NCI-H2171 (cell line): ENCODE measurements at places on chromosomes 1 and 21.

GRCh38 chr21:28357743-28358142, 634.9 kb downstream of the LTN1 start:
- no peak for DNase-seq

DNA sequence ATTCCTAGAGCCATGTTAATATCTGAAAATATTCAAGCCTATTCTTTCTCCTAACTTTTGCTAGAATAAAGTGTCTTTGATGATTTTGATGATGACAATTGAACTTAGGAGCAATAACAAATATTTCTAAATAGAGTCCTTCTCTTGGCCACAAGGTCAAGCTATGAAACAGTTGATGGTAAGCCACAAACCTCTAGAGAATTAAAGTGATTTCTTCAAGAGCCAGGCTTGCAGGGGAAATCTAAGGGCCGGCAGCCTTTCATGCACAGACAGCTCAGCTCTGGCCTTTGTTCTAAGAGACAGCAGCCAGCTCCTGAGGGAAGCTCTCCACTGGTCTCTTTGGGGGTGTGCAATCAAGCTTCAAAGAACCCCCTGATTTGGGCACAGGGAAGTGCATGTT, 59.0 kb downstream of the SUSD4 start:
- DNase-seq, result no peak

DNA sequence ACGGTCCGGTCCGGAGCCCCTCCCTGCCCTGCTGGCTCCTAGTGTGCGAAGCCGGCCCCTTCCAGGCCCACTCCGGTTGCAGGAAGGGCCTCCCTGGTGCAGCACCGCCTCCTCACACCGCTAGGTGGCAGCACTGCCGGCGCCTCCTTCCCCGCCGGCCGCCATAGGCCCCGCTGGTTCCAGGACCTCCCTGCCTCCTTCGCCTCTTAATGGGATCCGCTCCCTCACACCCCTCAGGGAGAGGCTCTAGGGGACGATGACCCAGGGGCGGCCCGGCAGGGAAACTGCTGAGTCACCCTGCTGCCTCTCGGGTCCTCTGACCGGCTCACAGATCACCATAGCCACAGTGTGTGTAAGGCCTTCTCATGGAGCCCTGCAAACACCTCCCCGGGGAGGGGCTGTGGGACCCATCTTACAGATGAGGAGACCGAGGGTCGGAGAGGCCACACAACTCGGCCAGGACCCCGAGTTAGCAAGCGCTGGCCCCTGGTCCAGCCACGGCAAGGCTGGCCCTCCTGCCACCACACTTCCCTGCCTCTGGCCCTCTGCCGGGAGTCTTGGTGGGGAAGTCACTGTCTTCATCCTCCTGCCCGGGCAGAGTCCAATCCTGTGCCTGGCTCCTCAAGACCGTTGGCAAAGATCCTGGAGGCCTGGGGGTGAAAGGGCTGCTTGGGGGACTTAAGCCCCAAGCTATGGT, 1.6 kb upstream of the AJAP1 start:
- DNase-seq, result peak; percentile 21

GRCh38 chr1:154087574-154087973, 67.3 kb downstream of the NUP210L start:
- DNase-seq, result no peak

- no peak for DNase-seq
These were observed 1.5 kb downstream of the CEPT1 start for GRCh38 chr1:111141245-111142220.

- DNase-seq, result no peak
These were observed 78.6 kb downstream of the MAN1C1 start for GRCh38 chr1:25695090-25695770.

GRCh38 chr1:159005676-159006075, 4.0 kb upstream of the IFI16 start:
- DNase-seq, result no peak

GRCh38 chr1:169894424-169895145, 889 bp upstream of the SCYL3 start:
- no peak for DNase-seq

DNA sequence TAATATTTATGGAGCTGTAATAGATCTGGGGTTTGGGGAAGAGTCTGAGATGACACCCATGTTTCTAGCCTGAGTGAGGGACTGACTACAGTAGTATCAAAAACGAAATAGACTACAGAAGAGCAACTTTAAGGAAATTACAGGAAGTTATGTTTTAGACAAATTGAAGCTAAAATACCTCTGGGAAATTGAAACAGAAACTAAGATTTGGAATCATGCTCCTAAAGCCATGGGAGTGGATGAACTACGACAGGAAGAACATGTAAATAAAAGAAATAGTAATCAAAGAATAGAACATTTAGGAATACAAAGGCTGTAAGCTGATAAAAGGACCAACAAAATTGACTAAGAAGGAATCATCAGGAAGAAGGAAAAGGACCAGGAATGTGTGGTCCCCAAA, 68.9 kb downstream of the KIAA0319L start:
- DNase-seq, result no peak
